Fibroblast of skin of right biceps (primary cell): ENCODE measurements at places on chromosomes 16 and 17.

GRCh38 chr16:47284999-47285398 is 141.3 kb upstream of the NETO2 start:
- no peak for DNase-seq

- no peak for DNase-seq
These were observed 12.6 kb upstream of the MRPL38 start for GRCh38 chr17:75917141-75917916.

- no peak for DNase-seq
These were observed 12.3 kb downstream of the RFFL start for GRCh38 chr17:35051183-35051578.

GRCh38 chr17:60410001-60410400 is 12.3 kb upstream of the CHCT1 start:
- no peak for DNase-seq

DNA sequence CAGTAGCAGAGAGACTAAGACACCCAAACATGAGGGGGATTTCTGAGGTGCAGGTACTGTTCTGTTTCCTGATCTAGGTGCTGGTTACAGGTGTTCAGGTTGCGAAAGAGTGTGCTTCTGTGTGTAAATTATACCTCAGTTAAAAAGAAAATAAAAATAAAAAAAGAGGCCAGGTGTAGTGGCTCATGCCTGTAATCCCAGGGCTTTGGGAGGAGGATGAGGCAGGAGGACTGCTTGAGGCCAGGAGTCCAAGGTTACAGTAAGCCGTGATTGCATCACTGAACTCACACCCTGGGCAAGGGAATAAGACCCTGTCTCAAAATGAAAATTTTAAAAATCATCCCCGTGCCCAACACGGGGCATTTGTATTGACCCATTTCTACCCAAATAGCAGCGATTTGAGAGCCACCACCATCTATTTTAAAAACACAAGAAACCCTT is 3.2 kb upstream of the DCAF7 start:
- no peak for DNase-seq

DNA sequence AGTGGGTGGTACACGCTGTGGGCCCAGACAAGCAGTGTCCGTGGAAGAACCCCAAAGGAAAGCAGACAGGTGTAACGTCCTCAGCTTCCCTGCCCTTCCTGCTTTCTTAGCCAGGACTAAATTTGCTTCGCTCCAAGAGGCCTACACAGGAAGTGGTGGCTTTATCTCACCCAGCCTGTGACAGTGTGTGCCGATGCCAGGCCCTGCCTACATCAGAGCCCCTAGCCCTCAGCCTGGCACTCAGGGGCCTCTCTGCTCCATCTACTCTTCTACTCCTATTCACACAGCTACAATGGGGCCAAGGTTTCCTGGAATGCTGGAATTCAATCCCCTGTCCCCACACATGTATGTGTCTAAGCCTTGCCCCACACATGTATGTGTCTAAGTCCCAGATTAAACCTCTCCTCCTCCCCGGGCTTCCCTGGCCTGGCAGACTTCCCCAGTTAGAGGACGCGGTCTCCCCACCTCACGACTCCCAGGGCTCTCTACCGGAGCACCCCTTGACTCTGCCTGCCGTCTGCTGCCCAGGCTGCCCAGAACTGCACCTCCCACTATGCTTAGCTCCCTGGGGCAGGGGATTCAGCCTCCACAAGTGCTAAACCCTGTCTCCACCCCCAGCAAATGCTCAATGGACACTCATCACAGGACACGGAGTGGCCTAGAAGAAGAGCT is 8.2 kb downstream of the PGAP3 start:
- no peak for DNase-seq

GRCh38 chr16:1472974-1473373 is 1.9 kb downstream of the CLCN7 start:
- DNase-seq: no peak

DNA sequence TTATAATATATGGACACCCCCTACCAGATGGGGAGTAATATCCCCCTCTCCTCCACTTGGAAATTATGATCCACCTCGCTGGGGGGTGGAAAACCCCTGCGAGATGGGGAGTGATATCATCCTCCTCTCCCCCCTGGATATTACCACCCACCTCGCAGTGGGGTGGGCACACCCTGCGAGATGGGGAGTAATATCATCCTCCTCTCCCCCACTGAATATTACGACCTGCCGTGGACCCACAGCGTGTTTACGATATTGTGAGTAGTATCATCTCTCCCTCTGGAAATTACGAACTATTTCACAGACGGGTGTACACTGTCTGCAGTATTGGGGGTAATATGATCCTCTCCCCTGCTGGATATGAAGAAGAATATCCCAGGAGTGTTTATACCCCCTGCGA is 228.3 kb upstream of the WSCD1 start:
- no peak for DNase-seq

- peak; percentile 91 for DNase-seq
These were observed 224.7 kb upstream of the IRX3 start for GRCh38 chr16:54511222-54511731.
